Nephron progenitor cell (in vitro differentiated cells): ENCODE measurements at places on chromosomes 6 and 20.

GRCh38 chr6:34692280-34692679, 4.3 kb downstream of the ILRUN start:
- no peak for DNase-seq

DNA sequence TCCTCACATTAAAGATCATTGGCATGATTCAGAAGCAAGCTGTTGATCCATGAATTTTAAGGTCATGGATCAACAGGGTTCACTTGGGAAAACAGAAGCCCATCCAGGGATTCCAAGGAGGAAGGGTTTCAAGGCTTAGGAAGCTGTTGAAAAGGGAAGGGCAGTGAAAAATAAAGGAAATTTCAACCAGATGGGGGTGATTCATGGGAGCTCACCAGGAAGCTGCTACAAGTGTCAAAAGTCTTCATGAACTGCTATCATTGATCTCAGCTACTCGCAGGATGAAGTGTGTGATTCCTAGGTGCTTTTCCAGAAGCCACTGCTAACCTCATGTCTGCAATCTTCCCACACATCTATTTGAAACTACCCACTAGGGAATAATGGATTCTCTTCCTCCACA, 26.2 kb downstream of the ADTRP start:
- DNase-seq = no peak

GRCh38 chr6:30885999-30886896, 1.9 kb downstream of the DDR1 start:
- peak; percentile 72 for DNase-seq

DNA sequence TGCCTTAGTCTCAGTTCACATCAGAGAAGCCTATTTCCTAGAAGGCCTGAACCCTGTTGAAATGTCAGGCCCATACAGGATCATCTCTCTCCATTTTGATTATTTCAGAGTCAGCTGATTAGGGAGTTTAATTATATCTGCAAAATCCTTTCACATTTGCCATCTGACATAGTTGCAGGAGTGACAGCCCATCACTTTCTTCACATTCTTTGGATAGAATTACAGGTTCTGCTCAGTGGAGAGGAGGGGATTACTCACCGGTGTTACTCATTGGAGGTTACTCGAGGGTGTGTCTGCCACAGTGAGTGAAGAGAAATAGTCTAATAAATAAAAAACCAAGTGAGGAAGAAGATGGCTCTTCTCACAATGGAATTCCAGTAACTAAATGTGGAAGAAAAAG, 216.8 kb downstream of the TMEM242 start:
- DNase-seq = no peak

GRCh38 chr20:47281376-47281775, 75.1 kb downstream of the ZMYND8 start:
- DNase-seq = no peak

DNA sequence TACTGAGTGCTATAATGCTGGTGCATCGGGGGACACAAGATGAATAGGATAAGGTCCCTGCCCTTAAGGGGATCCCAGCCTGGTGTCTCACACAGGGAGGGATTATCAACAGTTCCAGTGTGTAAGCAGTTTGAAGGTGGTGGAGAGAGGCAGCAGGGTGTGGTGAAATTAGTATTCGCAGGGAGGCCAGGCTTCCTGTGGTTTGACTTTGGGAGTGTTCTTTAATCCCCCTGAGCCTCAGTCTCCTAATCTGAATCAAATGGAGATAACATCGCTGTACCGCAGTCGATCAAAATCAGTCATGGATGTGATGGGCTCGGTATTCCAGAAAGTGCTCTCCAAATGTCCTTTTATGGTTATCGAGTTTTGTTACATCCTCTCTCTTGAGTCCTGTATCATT, 288.1 kb upstream of the SUPT3H start:
- DNase-seq = no peak

GRCh38 chr6:26550250-26550993, 12.3 kb downstream of the HMGN4 start:
- peak; percentile 81 for DNase-seq

- no peak for DNase-seq
Measured at GRCh38 chr6:168536665-168537539, 95.9 kb downstream of the SMOC2 start.

DNA sequence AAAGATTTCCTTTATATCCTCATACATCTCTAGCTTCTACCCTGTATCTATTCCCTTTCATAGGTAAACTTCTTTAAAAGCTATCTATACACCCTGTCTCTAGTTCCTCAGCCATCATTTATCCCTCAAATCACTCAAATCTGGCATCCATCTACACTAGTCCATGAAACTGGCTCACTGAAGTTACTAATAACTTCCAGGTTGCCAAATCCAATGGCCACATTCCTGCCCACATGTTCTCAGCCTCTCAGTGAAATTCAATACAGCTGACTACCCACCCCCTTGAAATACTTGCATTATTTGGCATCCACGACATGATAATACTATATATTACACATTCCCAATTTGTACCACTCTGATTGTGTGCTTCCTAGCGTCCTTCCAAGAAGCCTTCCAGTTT, 8.7 kb downstream of the REPS1 start:
- no peak for DNase-seq

GRCh38 chr6:149128489-149129145, 188.9 kb upstream of the TAB2 start:
- DNase-seq = no peak

DNA sequence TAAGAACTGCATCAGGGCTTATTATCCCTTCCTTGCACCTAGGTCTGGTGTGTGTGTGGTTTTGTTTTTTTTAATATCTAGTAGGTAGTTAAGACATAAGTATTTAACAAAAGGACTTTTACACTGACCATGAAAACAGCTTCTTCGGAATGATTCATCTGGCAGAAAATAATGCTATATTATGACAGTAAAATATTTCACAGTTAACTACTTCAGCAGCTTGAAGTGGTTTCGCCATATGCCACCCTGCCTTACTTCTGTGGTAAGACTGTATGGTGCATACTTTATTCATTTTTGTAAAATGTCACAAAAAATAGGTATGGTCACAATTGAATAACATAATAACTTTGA, 858 bp upstream of the PTPRK start:
- no peak for DNase-seq

DNA sequence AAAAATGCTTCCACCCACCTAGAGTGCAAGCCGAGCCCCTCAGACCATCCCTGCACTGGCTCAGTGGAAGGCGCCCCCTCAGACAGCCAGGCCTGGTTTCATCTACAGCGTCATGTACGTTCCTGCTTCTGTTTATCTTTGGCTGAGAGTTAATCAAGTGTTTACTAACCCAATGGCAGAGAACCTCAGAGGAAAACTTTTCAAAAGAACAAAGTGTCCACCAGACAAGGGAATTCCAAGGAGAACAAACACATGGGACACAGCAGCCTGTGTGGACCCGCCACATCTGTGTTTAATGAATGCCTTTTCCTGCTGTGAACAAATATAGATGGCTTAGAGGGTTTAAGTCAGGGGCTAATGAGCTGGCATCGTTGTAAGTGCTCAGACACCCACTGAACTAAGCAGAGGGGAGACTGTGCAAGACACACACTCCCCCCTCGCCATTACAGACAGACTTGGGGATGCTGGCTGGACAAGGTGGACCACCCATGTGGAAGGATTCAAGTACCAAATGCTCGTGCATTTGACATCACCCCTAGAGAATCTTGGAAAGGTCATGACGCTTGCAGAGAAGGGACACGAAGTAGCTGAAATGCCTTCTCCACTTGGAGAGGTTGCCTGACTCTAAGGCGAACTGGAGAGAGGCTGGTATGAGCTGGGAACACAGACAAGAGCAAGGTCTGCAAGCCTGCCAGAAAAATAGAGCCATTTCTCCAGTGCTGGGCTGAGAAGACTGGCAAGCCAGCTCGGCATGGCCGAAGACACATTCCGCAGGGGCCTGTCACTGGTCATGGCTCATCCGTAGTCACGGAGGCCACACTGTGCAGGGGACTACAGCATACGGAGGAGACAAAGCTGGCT, 53.5 kb upstream of the NXT1 start:
- no peak for DNase-seq

- DNase-seq = no peak
Measured at GRCh38 chr6:25058941-25059340, 123.2 kb upstream of the RIPOR2 start.

DNA sequence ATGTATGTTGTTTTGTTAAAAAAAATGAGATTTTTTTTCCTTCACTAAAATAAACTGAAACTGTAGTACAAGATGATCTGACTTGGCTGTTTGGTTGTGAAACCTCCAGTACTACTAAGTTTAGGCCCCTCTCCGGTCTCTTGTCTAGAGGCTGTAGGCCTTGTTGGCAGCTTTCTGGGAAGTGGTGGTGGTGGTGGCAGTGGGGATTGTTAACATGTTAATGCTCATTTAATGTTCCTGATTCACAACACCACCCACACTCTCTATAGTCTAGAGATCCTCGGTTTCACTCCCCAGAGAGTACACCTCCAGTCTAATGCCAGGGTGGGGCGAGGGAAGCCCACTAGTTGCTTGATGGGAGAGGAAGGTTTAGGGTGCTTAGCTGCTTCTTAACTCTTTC, 24.1 kb downstream of the STK4 start:
- DNase-seq = no peak

DNA sequence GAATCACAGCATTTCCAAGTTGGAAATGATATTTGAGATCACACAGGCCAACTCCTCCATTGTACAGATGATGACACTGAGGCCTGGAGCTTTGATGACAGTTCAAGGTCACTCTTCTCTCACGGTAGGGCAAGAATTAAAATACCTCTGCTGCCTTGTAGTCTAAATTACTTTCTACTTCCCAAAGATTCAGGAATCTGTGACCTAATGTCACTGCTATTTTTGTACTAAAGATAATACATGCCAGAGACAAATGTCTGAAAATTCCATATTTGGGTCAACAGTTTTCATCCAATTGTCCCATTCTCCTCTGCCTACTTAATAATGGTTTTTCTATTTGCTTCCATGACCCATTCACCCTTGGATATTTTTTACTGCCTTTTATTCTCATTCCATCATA, 160.0 kb downstream of the SOD2 start:
- no peak for DNase-seq

DNA sequence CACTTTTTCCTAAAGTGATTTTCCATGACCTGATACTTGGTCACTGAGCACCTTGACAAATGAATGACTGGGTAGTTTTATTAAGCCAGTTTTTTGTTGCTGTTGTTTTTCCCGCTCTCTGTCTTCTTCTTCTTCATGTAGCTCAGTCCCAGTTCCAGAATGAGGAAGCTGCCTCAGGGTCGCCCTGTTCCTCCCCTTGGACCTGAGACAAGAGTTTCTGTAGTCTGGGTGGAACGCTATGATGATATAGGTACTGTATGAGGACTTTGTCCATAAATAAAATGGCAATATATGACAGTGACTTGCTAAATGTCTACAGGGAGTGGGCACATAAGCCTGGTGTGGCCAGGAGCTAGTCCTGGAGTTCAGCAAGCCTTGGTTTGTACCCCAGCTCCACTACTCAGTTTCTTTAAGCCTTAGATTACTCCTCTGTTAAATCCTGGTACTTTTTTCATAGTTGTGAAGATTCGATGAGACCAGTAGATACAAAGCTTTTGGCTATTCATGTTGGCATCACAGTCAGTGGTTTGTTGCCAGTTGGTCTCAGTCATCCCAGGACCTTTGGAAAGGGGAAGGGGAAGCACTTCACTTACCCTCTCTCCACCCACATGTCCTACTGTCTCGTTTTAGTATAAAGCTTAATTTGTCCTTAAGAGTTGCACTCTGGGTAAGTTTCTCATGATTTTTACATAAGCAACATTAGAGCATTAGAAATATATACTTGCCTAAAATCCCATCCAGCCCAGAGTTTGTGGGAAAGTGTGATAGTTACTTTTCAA, 11.1 kb upstream of the ADIG start:
- DNase-seq = no peak

DNA sequence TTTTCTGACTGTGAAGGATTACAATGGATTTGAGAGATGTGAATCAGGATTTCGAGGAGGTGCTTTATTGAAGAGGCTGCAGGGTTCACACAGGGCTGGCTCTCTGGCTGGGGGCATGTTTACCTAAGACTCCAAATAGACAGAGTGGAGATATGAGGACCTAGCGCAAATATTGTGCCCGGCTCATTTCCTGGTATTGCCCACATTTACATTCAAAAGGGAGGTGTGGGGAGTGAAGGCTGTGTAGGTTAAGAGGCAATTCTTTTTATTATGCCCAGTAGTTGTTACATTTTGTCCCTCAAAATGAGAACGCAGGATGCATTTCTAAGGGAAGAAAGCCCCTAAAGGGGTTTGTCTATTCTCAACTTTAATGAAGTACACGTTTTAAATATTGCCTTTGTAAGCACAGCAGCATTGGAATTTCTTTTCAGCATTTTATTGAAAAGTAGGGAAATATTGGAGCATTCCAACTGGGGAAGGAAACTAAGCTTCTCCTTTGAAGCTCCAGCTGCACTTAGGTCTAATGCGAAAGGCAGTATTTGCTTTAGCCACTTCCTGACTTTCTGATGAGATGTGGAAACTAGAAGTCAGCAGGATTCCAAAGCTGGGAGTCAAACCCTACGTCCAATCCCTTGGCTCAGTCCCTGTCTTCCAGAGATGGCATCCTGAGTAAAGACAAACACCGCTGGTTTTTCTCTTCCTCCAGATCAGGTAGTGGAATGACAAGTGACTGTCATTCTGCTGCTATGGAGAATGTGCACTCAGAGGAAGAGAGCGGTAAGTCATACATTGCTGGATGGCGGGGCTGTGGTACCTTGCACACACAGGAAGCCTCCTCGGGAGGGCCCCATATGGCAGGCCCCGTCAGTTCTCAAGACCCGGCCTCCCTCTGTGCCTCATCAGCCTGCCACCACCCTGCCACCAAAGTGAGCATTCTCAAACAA, 70.7 kb downstream of the MYB start:
- DNase-seq = no peak

- DNase-seq = no peak
Measured at GRCh38 chr20:50838322-50838625, 43.4 kb downstream of the BCAS4 start.

DNA sequence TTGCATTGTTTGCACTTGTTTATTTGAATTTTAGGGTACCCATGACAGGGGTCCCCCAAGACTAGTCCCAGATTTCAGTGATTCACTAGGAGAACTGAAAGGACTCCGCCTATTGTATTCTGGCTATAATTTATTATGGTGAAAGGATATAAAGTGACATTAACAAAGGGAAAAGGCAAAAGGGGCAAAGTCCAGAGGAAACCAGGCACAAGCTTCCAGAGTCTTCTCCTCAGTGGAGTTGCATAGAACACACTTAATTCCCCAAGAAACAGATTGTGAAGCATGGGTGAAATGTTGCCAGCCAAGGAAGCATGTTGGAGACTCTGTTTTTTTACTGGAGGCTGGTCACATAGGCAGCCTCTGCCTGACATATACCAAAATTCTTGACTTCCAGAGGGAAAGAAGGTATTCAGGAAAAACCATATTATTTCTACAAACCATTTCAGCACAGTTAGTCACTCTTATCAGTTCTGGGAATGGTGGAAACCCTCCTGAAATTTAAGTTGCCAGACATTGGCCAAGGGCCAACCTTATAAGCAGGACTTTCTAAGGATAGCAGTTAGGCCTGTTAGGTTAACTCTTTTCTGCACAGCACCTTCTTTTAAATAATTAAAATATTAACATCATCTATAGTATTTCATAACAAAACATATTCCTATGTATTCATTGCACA, 71.8 kb downstream of the FIG4 start:
- no peak for DNase-seq
